ENCODE measurements at places on chromosomes 2 and 18.
A peak's percentile ranks its signal among the peaks of the same experiment; 100 is the strongest.

GRCh38 chr2:234606896-234607295 is 110.0 kb upstream of the ARL4C start:
- DNase-seq: no peak

- DNase-seq: peak; percentile 92
Measured at GRCh38 chr2:240051697-240052096, 1.6 kb downstream of the OR6B3 start.

DNA sequence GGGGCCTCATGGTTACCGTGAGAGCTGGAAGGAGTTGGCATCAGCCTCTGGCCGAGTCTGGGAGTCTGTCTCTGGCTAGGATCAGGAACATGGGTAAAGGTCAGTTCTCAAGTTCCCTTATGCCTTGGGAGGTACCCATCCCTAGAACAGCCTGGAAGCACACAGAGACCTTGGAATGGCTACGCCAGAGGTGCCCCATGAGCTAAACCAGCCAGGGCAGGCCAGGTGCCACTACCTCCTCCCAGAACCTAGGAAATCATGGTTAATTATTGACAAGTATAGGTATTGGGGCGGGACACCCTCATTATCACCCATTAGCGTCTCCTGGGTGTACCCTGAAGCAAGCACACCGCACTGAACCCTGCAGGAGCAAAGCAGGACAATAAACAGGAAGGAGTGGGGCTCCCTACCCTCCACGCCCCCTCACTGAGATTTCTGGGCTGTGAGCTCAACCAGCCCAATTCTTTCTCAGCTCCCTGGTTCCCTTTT is 3.0 kb upstream of the ASPRV1 start:
- no peak for DNase-seq

- DNase-seq: no peak
Measured at GRCh38 chr2:155770516-155770915, 562.0 kb downstream of the NR4A2 start.

GRCh38 chr2:26469092-26469710 is 8.7 kb downstream of the OTOF start:
- no peak for DNase-seq
